ENCODE measurements at places on chromosomes 1 and 21.

GRCh38 chr21:32515874-32516273, 69.4 kb downstream of the TCP10L start:
- DNase-seq, result no peak

DNA sequence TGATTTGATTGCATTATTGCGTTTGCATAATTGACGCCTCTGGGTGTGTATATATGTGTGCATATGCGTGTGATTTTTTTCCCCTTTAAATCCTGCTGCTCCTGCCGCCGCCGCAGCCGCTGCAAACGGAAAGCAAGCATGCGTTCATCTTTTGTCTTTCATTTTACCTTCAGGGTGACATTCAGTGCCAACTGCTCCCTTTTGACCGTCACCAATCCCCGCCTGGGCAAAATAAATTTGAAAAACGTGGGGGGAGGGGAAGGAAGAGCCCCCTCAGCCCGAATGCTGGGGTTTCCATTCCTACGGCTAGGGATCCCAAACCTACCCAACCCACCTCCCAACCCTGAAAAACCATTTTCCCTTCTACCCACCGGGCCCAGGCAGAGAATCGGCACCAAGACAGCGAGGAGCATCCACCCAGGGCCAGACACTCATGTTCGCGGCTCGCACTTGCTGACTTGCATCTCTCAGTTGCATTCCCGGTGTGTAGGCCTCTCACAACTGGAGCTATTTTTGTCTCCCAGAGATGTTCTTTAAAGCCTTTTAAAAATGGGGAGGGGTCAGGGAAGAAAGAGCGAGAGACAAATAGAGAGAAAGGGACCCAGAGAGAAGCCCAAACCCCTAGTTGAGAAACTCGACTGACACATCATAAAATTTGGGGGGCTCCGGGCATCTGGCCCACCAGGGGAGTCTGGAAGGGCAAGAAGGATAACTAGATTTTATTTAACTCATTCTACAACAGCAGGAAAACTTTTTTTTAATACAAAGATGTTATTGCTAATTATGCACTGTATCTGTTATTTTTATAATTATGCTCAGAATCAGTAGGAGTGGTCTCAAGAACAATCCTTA, 367.1 kb upstream of the ESRRG start:
- peak; percentile 50 for DNase-seq

- no peak for DNase-seq
These were observed 258.7 kb upstream of the AJAP1 start for GRCh38 chr1:4395676-4396075.

- no peak for DNase-seq
These were observed 18.0 kb downstream of the ZMYM1 start for GRCh38 chr1:35097224-35097623.

DNA sequence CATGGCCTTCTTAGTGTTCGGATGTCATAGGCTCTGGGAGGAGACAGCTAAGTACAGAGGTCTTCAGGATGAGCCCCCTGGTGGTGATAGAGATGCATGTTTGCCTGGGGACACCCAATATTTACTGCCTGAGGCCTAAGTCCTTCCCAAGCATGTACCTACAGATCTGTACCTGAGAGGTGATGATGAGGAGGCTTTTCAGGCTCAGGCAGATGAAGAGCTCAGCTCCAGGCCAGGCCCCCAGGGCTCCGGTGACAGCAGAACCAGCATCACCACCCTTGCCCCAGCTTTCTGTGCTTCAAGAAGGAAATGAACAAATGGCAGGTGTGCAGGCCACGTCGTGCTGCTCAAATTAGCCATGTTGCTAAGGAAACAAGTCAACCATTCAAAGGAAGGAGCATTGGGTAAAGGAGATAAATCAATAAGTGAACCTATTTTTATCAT, 21.1 kb downstream of the CACNA1E start:
- no peak for DNase-seq

DNA sequence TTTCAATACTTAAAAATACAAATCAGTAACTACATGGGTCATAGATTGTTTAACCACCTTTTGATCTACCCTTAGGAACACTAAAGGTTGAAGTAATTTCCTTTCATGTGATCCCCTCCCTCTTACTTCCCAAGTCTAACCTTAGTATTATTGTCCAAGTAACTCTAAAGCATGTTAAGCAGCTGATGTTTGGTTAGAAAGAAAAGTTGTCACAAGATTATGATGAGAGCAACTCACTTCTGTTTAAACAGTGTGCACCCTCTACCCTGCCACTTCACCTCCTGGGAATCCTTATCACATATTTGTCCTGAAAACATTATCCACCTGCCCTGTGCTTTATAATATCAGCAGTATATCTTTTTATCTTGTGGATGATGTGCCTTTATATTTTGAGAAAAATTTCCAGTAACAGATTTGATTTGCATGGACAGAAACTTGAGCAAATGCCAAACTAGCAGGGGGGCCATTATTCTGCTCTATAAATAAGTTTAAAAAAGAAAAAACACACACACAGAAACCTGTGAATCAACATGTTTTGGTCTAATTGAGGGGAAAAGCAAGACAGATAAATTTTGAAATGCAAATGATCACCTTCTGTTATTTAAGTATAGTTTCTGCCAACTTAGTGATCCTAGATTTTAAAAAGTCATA, 194.3 kb downstream of the RPS6KC1 start:
- DNase-seq, result no peak

- DNase-seq, result no peak
These were observed 44.9 kb downstream of the SRRM1 start for GRCh38 chr1:24688033-24688432.

- no peak for DNase-seq
These were observed 55.3 kb downstream of the DOP1B start for GRCh38 chr21:36211660-36212512.

GRCh38 chr1:211646566-211646965, 28.9 kb downstream of the NEK2 start:
- DNase-seq, result no peak

DNA sequence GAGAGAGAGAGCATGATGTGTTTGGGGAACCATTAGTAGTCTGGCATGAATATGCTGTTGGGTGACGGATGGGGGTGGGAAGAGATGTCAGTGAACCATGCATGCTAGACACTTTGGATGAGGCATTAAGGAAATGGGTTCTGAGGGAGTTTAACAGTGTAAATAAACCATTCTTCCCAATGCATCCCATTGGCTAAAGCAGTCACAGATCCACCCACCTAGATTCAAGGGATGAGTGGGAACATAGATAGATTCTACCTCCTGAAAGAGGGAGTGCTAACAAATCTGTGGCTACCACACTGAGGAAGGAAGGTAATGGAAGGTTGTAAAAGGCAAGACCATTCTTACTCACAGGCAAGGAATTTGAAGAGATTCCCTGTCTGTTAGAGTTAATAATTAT, 129.8 kb upstream of the CACNA1E start:
- no peak for DNase-seq

DNA sequence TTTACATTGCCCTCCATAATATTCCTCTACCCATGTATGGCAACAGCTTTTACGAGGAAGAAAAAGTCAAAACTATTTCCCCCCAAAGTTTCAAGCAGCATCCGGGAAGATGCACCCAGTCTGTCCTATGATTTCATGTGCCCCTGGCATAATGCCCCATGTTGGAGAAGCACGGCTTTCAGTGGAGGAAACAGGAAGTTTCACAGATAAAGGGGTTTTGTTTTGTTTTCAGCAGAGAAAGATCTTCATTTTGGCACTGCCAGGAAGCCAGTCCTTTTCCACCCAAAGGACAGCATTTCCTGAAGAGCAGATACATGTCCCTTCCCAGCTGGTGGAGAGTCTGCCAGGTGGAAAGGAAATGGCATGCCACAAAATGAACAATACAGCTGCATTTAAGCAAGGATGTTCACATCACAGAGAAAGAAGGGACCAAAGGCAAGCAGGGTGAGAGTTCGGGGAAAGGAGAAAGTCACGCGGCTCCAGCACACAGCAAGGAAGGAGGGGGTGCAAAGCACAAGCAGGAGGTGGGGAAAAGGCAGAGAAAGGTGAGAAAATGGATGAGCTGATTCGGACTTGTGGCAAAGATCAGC, 95.3 kb upstream of the HIVEP3 start:
- no peak for DNase-seq

- no peak for DNase-seq
These were observed 81.5 kb downstream of the NDUFS5 start for GRCh38 chr1:39107341-39108290.

- no peak for DNase-seq
These were observed 4.1 kb downstream of the PABPC4 start for GRCh38 chr1:39572379-39573096.

DNA sequence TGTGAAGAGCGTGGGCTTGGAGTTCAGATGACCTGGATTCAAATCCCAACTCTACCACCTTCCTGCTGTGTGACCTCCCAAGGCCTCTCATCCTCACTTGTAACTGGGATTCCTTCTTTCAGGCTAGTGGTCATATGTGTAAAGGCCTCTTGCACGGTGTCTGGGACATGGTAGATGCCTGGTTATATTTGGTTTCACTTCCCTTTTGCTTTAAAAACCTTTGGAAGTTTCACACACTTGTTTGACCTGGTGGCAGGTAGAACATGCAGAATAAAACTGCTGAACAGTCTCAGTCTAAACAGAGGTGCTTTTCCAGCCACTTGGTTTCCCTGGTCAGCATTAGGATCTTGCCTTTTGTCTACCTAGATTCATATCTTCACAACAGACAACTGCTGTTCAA, 37.0 kb upstream of the RCAN3 start:
- DNase-seq, result no peak
